Vagina (tissue), 2 donors: ENCODE measurements at places on chromosomes 4 and X.

DNA sequence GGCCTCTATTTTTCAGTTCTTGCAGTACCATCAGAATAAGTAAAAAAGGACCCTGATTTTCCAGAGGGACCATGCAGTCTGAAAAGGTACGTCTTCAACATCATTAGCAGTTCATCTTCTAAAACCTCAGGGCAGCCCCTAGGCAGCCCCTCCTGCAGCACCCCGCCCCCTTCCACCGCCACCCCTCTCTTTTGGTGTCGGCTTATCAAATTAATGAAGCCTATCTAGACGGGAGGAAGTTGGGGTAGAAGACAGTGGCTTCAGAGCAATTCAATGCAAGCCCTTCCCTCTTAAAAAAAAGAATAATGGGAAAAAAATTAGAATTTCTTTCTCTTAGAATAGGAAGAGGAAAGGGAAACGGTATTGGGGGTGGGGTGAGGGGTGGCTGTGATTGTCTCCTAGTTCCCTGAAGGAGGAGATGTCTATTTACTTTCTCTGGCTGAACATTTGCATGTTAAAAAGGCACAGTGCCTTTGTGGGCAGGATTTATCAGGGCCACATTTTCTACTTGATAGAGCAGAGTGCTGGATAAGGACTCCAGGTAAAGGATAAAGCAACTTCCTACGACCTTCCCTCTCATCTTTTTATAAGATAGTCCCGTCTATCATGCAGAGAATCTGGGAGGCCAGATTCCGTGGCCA, 159.4 kb downstream of the MGST2 start:
- H3K4me1 ChIP-seq, result no peaks in the 10 kb centered on the region
- H3K27me3 ChIP-seq, result no peaks in the 10 kb centered on the region
- no peaks in the 10 kb centered on the region for H3K36me3 ChIP-seq
- no peak for DNase-seq

- H3K36me3 ChIP-seq, result no peaks in the 10 kb centered on the region
- H3K27me3 ChIP-seq, result no peaks in the 10 kb centered on the region
- no peak overlapping the region for H3K4me3 ChIP-seq
- no peak overlapping the region for H3K27ac ChIP-seq
- no peak for DNase-seq
Observed at GRCh38 chrX:10781847-10782530, 161.6 kb upstream of the MID1 start.

DNA sequence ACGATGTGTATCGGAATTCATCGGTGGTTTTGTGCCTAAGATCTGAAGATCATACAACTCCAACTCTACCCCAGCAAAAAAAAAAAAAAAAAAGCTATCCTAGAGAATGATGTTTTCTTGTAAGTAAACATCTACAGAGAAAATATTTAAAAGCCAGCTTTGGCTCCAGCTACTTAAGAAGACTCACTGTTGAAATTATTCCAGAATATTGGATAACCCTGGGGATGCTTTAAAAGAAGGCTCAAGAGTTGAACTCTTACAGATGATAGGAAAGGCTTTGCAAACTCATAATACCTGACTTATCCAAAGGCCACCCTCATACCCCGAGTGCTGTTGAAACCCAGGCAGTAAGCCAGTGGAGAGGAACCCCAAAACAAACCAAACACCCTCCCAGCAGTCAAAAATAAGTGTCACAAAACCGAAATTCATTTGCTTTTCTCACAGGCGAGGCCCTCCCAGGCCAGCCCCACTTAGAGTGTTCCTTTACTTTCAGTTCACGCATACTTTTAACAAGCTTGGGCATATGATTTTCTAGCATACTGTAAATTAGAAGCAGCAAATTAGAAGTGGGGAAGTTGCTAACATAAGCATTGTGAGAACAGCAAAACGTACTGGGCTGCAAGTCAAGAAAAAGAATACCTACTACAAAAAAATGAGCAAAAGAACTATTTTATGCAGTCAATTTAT, 2.7 kb upstream of the AMELX start:
- H3K27ac ChIP-seq, result no peak overlapping the region
- H3K27me3 ChIP-seq, result no peaks in the 10 kb centered on the region
- H3K36me3 ChIP-seq, result no peaks in the 10 kb centered on the region
- H3K4me1 ChIP-seq, result no peaks in the 10 kb centered on the region
- no peak overlapping the region for H3K4me3 ChIP-seq
- DNase-seq, result no peak

- DNase-seq, result no peak
- H3K27me3 ChIP-seq, result no peaks in the 10 kb centered on the region
- H3K27ac ChIP-seq, result no peak overlapping the region
Observed at GRCh38 chrX:44843318-44843702, 511 bp upstream of the DUSP21 start.

DNA sequence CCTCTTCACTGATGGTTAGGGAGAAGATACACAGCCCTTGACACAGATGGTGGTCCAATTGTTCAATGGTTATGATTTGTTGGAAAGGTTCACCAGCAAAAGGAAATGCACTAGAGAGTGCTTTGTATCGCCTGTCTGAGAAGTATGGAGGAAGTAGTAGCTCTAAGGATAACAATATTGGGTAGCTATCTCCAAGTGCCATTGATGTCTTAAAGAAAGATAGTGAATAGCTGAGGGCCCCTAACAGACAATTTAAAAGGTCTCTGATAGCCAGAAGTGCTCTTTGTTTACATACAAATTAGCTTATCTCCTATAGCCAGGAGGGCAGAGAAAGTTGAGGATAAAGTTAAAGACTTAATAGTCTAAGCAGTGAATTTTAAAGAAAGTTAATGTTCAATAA, 33.9 kb upstream of the BLTP1 start:
- DNase-seq, result no peak
- H3K36me3 ChIP-seq, result no peaks in the 10 kb centered on the region
- H3K4me3 ChIP-seq, result no peak overlapping the region
- no peaks in the 10 kb centered on the region for H3K27me3 ChIP-seq
- no peak overlapping the region for H3K27ac ChIP-seq
- no peaks in the 10 kb centered on the region for H3K4me1 ChIP-seq

DNA sequence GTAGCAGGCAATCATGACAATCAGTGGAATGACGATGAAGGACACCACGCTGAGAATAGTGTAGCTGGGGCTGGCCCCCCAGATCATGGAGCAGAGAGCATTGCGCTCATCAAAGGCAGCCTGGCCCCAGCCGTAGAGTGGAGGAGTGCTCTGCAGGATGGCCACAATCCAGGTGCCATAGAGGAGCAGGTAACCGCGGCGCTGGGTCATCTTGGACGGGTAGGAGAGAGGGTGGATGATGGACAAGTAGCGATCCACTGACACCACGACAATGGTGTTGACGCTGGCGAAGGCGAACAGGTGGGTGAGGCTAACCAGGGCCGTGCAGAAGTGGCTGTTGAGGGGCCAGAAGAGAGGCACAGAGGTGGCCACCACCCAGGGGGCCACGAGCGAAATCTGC, 2.8 kb downstream of the GPR101 start:
- H3K27ac ChIP-seq, result no peak overlapping the region
- peaks cover 7% of the 10 kb centered on the region for H3K4me1 ChIP-seq
- H3K36me3 ChIP-seq, result no peaks in the 10 kb centered on the region
- DNase-seq, result no peak
- no peak overlapping the region for H3K4me3 ChIP-seq

GRCh38 chr4:11970754-11971153, 542.1 kb upstream of the HS3ST1 start:
- H3K4me3 ChIP-seq, result no peak overlapping the region
- H3K27ac ChIP-seq, result no peak overlapping the region
- no peak for DNase-seq

GRCh38 chrX:153502796-153503195, 8.0 kb downstream of the BGN start:
- H3K27me3 ChIP-seq, result no peaks in the 10 kb centered on the region
- H3K27ac ChIP-seq, result no peak overlapping the region
- H3K36me3 ChIP-seq, result no peaks in the 10 kb centered on the region
- H3K4me1 ChIP-seq, result peaks cover 14% of the 10 kb centered on the region
